ENCODE measurements at places on chromosomes 5 and 9.
A peak's percentile ranks its signal among the peaks of the same experiment; 100 is the strongest.

DNA sequence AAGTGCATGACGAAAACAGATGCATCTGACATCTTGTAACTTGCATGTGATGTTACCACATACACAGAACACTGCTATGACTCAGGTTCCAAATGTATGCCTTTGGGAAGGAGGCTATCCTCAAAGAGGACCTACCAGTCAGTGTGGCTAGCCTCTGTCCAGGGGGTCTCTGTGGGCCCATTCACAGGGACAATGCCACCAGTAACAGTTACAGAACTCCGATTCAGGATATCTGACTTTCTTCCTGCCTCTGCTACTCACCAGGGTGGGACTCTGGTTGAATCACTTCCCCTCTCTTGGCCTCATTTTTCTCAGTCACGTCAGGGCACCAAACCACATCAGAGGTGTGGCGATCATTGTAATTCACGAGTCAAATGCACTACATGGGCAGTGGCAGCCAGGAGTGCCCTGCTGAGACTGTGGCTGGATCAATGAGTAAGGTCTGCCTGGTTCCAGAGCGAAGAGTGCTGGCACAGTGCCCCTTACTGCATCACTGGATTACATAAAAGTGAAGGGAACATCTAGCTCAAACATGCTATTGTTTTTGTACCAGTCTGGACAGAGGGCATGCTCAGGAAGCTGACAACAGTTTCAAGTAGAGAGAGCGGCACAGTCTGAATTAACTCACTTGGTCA is 13.2 kb downstream of the ATOX1 start:
- no peak for DNase-seq

DNA sequence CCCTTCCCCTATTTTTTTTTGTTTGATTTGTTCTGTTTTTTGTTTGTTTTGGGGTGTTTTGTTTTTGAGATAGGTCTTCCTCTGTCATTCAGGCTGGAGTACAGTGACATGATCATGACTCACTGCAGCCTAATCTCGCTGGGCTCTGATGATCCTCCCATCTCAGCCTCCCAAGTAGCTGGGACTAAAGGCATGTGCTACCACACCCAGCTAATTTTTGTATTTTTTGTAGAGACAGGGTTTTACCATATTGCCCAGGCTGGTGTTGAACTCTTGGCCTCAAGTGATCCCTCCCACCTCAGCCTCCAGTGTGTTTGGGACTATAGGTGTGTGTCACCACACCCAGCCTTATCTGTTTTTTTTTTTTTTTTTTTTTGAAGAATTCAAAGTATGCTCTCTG is 605.4 kb downstream of the DNAH5 start:
- no peak for DNase-seq

GRCh38 chr5:78627766-78628165 is 20.8 kb downstream of the LHFPL2 start:
- no peak for DNase-seq

- DNase-seq: no peak
These were observed 20.1 kb downstream of the LHFPL2 start for GRCh38 chr5:78628270-78628992.

GRCh38 chr5:154647761-154648145 is 107.4 kb upstream of the LARP1 start:
- DNase-seq: no peak

DNA sequence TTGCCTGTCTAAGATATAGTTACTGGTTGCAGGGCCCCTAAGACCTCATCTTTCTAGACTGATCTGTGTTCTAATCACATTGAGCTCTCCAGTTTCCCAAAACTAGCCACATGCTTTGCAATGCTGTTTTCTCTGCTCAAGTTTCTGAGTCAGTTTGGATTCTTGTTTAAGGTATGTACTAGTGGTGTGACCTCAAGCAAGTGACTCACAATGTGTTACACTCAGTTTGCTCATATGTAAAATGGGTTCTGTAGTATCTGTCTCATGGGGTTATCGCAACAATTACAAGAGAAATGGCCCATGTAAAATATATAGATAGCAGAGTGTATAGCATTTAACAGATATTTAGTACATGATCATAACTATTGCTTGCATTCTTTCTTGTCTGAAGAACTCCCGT is 153.1 kb upstream of the ELL2 start:
- DNase-seq: no peak

DNA sequence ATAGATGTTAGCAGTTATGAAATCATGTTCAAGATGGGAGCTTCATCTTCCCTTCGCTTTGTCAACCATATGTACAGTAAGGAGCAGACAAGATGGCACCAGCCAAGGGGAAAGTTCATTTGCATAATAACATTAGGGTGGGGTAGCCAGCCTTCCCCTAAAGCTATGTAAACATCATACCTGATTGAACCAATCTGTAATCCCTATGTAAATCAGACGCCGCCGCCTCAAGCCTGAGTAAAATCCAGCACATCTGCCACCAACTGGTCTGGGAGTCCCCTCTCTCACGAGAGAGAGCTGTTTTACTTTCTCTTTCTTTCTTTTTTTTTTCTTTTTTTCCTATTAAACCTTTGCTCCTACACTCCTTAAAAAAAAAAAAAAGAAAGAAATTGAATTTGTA is 30.8 kb upstream of the REEP2 start:
- DNase-seq: no peak

DNA sequence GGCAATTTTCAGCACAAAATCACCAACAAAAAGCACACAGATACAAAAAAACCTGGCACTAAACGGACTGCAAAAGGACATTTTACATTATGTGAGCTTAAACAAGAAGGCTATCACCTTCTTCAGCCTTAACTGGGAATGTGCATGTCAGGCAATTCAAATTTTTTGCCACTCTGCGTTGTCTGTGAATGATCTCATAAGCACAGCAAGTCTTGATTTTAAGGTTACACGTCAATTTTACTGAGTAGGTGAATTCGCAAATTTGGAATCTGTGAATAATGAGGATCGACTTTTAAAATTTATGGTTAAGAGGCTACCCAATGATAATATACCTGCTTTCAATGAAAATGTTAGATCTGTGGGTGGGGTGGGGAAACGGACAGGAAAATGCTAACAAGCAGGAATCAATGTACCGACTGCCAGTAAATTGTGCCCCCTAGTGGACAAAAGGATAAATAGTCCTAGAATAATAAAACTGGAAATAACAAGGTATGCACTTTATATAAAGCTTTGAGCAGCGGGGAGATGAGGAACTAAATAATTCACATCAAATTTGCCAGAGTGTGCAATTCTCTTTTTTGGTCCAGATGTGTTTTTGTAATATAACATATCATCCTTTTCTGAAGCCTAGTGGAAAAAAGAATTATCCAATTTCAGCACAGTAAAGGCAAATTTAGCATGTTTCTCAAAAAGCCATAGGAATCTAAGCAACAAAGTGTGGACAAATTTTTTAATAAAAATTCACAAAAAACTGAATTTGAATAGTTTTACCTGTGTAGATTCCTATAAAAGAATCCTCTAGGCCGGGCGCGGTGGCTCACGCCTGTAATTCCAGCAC is 20.5 kb downstream of the EQTN start:
- DNase-seq: no peak

GRCh38 chr5:91240175-91240574 is 142.9 kb downstream of the ARRDC3 start:
- no peak for DNase-seq

- peak; percentile 49 for DNase-seq
These were observed 11.5 kb downstream of the SARDH start for GRCh38 chr9:133726401-133727276.
